ENCODE measurements at places on chromosomes 16 and 17. TPM values are rescaled to one million over a fixed set of nuclear protein-coding genes. Genes with fewer than 3 reads are reported as not detected.
A peak's percentile ranks its signal among the peaks of the same experiment; 100 is the strongest.

- DNase-seq, result peak; percentile 93
These were observed 28.1 kb upstream of the ITGA2B start for GRCh38 chr17:44417553-44417952.

DNA sequence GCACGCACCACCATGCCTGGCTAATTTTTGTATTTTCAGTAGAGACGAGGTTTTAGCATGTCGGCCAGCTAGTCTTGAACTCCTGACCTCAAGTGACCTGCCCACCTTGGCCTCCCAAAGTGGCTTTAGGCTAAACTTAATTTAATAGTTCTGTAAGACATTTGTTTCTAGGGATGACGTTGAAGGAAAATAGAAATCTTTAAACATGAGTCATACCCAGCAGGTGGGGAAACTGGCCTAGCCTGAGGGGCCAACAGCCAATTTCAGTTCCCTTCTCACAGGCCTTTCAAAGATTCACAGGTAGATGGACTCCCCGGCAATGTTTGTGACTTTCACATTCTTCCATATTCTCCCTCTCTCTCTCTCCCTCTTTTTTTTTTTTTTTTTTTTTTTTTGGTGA, 18.1 kb upstream of the ITPRIPL2 start:
- no peak for DNase-seq

DNA sequence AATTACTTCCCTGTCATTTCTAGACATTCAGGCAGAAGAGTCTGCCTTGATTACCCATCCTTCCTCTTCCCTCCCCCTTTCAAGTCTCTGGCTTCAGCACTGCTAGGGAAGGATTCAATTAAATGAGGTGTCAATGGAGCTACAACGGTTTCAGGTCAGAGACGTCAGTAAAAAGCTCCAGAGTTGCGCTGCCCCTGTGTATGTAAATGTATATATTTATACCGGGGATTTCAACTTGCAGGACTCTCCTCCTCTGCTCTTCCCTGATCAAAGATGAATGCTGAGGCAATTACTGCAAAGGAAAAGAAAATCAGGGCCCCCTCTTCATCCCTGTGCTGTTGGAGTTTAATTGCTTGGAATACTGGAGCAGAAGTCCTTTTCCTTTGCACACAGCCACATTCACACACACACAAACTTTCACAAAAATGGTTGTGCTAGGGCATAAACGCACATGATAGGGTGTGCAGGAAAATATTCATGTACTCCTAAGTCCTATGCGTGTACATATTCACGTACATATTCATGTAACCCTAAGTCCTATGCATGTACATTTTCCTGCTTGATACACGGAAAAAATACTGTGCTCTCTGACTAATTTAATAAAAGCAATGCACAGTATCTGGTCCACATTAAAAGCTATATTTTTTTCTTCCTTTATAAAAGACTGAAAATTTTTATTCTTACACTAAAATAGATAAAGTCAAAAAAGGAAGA, 129.7 kb upstream of the PMFBP1 start:
- no peak for DNase-seq

The ALOX15B gene
- total RNA-seq, result not detected

The KRTAP16-1 gene
- not detected for total RNA-seq

The ZG16B gene
- not detected for total RNA-seq

The SLC12A3 gene
- total RNA-seq, result not detected

The ZKSCAN2 gene
- total RNA-seq, result 1.4 TPM

Data from GM23248 (cell line).